ENCODE measurements at places on chromosomes 3 and 15.

- H3K27me3 ChIP-seq: no peaks in the 10 kb centered on the region
- no peak overlapping the region for H3K27ac ChIP-seq
- H3K4me3 ChIP-seq: no peak overlapping the region
- DNase-seq: no peak
- H3K36me3 ChIP-seq: no peaks in the 10 kb centered on the region
Observed at GRCh38 chr3:136694321-136694720, 57.9 kb downstream of the STAG1 start.

GRCh38 chr3:143160437-143160836, 40.9 kb downstream of the CHST2 start:
- H3K4me1 ChIP-seq: no peaks in the 10 kb centered on the region
- H3K36me3 ChIP-seq: no peaks in the 10 kb centered on the region
- H3K4me3 ChIP-seq: no peak overlapping the region
- H3K27me3 ChIP-seq: no peaks in the 10 kb centered on the region
- no peak for DNase-seq

- no peaks in the 10 kb centered on the region for H3K4me1 ChIP-seq
- peak within 1 kb of the TSS; percentile 97 for H3K4me3 ChIP-seq
- peak within 1 kb of the TSS; percentile 98 for H3K27ac ChIP-seq
- peak; percentile 86 for DNase-seq
- H3K36me3 ChIP-seq: no peaks in the 10 kb centered on the region
- no peaks in the 10 kb centered on the region for H3K27me3 ChIP-seq
Observed at GRCh38 chr15:45187894-45188830, at the start of gene SHF. SHF (minus strand) TSS chr15:45187966; CDS start chr15:45187951, 15 bp downstream.

- H3K27me3 ChIP-seq: no peaks in the 10 kb centered on the region
- H3K4me1 ChIP-seq: no peaks in the 10 kb centered on the region
- no peak overlapping the region for H3K27ac ChIP-seq
- no peak for DNase-seq
Observed at GRCh38 chr3:123344907-123345594, 103.8 kb downstream of the ADCY5 start.

DNA sequence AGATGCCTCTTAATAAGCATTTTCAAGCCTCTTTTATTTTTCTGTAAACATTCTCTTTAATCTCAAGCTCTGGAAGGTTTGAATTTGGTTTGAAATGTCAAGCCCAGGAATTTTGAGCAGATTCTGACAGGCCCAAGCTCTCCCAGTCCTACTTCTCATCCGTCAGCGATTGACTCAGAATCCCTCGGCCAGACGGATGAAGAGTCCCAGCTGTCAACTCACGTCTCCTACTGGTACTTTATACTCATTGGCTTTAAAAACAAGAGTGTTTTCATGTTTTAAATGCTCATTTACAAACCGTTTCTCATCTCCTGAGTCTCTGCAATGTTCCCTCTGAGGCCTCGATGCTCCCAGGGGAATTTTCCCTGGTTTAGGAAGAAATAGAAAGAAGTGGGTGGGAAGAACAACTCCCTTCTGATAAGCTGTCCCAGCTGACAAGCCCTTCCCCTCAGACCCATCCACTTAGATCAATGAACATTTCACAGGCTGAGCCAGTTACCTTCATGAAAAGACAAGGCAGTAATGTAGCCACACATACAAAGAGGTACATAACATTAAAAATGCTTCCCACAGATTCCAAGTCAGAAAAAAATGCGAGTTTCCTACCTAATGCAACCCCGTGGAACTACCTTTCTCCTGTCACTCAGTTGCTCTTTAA, 478.2 kb upstream of the DPH6 start:
- peak; percentile 27 for DNase-seq
- H3K4me1 ChIP-seq: no peaks in the 10 kb centered on the region
- no peak overlapping the region for H3K27ac ChIP-seq
- H3K36me3 ChIP-seq: no peaks in the 10 kb centered on the region

GRCh38 chr3:196335503-196335948, 2.7 kb downstream of the TM4SF19 start:
- H3K4me1 ChIP-seq: no peaks in the 10 kb centered on the region
- H3K36me3 ChIP-seq: no peaks in the 10 kb centered on the region
- H3K27me3 ChIP-seq: no peaks in the 10 kb centered on the region
- no peak for DNase-seq
- no peak overlapping the region for H3K4me3 ChIP-seq
- H3K27ac ChIP-seq: no peak overlapping the region

- H3K27me3 ChIP-seq: no peaks in the 10 kb centered on the region
- no peak overlapping the region for H3K27ac ChIP-seq
- no peaks in the 10 kb centered on the region for H3K36me3 ChIP-seq
- H3K4me1 ChIP-seq: no peaks in the 10 kb centered on the region
Observed at GRCh38 chr15:94353488-94353820, 122.1 kb downstream of the MCTP2 start.

DNA sequence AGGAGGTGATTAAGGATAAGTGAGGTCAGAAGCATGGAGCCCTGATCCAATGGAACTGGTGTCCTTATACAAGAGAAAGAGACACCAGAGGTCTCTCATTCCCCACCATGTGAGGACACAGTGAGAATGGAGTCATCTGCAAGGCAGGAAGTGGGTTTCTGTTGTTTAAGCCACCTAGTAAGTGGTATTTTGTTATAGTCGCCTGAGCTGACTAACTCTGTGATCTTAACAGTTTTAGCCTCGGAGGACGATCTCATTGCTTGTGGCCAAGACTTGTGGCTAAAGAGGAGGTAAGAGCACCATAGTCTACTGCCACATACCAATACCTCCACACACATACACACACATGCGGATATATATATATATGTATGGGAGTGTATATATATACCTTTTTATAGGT, 73.8 kb downstream of the MCTP2 start:
- H3K27ac ChIP-seq: no peak overlapping the region
- no peaks in the 10 kb centered on the region for H3K36me3 ChIP-seq
- H3K4me3 ChIP-seq: no peak overlapping the region

- no peak for DNase-seq
- no peak overlapping the region for H3K4me3 ChIP-seq
- no peaks in the 10 kb centered on the region for H3K27me3 ChIP-seq
- no peak overlapping the region for H3K27ac ChIP-seq
Observed at GRCh38 chr15:79378394-79379109, 53.6 kb upstream of the MINAR1 start.

Data from uterus (tissue), 4 donors.